ENCODE measurements at places on chromosomes 1 and 21.

DNA sequence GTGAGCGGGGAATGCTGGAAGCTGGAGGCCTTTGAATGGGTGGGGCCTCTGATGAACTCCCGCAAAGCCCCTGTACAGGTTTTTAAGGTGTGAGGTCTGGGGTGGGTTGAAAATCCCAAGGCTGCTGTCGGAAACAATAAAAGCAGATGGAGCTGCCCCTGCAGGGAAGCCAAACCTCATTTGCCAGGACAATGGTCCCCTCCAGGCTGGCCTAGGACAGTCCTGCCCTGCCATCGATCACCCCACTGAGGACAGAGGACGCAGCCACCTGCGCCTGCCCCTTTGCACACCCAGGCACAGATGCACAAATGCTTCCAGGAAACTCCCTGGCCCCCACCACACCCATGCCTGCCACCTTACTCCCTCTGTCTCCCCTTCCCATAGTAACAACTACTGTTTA, 4.4 kb downstream of the DRAXIN start:
- no peak for DNase-seq

- no peak for DNase-seq
These were observed 8.2 kb upstream of the LEMD1 start for GRCh38 chr1:205429762-205430695.

- DNase-seq: no peak
These were observed 19.6 kb downstream of the CAP1 start for GRCh38 chr1:40059960-40060750.

DNA sequence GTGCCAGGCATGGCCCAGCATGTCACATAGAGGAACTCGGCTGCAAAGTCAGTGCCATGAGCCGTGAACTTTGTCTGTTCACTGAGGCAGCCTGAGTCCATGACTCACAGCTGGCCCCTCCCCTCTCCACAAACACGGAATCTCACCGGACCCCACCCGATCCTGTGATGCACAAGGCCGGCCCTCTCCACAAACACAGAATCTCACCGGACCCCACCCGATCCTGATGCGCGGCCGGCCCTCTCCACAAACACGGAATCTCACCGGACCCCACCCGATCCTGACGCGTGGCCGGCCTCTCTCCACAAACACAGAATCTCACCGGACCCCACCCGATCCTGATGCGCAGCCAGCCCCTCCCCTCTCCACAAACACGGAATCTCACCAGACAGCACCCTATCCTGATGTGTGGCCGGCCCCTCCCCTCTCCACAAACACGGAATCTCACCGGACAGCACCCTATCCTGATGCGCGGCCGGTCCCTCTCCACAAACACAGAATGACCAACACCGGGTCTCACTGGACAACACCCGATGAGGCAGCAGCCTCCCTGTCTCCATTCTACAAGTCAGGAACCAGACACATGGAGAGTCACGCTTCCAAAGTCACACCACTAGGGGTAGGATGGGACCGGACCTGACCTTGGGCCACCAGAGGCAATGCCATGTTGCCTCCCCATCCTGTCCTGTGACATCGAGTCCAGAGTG, 39.6 kb upstream of the GPR153 start:
- DNase-seq: no peak

DNA sequence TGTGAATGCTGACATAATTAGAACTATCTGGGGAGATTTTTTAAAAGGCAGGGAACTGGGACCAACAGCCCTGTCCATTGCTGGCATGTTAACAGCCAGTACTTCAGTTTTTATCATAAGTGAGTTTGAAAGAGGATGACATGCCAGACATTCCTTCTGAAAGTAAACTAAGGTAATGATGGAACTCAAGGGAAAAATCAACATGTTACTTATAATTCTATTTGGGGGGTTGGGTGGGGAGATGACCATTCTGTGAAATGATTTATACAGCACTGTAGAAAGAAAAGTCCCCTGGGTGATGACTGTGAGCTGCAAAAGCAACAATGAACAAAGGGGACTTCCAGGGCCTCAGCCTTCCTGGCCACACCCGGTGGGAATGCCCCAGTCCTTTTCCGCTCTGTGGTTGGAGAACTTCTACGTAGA, 5.4 kb upstream of the LAMC2 start:
- DNase-seq: no peak

DNA sequence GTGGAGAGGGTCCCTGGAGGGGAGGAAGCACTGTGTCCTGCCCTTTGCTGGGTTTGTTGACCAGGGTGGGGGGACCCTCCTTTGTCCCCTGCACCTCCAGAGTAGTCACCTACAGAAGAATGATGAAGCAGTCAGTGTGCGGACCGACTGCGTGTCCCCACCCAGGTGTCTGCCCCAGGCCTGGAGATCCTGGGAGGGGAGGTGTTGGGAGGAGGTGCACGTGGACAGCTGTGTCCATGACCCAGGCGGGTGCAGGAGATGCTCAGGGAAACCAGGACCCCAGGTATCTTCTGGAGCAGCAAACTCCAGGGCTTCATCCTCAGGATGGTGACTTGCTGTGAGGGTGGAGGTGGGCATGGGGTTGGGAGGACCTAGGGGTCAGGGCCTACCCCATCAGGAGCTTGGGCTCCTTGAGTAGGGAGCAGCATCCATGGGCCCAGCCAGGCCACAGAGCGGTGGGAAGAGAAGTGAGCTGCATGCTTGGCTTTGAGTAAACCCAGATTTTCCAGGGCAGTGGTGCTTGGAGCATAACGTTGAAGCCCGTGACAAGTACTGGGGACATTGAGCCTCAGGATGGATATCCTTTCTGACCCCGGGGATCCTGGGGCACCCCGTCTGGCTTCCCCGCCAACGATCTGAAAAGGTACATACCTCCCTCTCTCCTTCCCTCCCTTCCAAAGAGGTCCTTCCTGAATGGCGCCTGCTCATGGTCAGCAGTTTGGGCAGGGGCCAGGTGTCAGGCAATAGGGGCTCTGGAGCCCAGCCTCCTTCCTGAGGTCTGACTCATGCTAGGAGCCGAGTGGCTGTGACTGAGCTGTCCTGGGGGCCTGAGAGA, 13.7 kb downstream of the ACTRT2 start:
- DNase-seq: no peak

GRCh38 chr1:71804140-71804539, 478.2 kb downstream of the NEGR1 start:
- DNase-seq: no peak

Data from stimulated activated CD4-positive, alpha-beta T cell treated with anti-CD3 and anti-CD28 coated beads, Interleukin-1b, Interleukin-23, amount 100 ng/mL, for 1 hour (primary cell).